ENCODE measurements at places on chromosomes 16 and 17.

DNA sequence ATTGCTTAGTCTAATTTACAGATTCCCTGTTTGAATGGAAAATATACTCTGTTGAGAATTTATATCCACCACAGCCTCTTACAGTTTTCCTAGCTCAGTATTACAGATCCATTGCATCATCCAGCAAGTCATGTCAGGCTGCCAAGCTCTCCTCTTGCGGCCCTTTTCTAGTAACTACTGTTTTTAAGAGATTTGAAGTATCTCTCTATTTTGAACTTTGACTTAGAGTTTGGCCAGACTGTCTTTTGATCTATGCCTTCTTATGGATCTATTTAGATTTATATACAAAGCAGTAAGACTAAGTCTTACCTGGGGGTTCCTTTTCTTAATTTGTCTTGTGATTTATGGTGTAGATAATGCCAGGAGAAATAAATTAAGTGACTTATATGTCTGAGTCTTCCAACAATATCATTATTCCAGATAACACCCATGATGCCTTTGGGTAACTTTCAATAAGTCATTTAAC lies 53.1 kb upstream of the ABCC11 start:
- DNase-seq = no peak

GRCh38 chr17:43628089-43628650 lies 33.6 kb downstream of the MEOX1 start:
- no peak for DNase-seq

DNA sequence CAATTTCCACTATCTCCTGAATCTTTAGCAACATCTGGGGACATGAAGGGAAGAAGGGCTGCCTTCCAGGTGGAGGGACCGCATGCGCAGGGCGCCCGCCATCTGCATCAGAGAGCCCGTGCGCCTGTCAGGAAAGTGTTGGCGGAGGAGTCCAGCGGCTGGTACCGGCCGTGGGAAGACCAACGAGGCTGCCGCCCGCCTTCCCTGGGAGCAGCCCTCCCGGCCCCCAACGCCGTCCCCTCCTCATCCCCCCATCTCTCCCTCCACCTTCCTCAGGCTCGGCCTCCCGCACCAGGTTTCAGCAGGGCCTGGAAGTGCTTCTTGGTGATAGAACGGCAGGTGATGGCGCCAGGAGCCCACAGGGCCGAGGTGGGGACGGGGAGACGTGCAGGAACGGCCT lies 8.8 kb downstream of the CLCN7 start:
- DNase-seq = no peak

DNA sequence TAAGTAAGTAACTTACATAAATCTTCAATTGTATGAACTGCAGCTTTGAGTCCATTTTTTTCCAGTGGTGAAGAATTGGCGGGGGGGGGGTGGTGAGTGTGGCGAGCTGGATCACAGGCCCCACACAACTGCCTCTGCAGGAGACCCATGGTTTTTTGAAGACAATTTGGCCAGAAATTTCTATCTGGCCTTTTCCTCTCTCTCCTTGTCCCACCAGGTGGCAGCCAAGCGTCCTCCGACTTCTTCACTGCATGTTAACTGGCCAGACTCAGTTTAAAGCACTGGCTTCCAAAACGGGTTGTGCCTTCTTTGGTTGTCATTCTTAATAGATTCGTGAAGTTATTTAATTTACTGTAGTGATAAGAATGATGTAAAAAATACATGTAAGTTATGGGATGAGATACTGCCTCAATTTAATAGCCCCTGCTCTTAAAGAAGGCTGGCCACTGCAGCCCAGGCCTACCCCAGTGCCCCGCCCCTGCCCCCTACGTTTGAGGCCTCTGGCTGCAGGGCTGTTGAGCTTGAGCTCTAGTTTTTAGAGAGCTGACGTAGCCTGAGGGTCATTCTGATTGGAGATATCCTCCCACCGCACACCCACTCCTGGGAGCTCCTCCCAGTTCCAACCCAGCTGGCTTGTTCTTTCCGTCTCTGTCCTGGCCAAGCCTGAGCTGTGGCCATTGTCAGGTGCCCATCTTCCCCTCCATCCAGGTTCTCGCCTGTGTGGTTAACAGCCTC lies 36.4 kb downstream of the AKAP1 start:
- DNase-seq = peak; percentile 44

GRCh38 chr17:2860883-2861282 lies 64.6 kb downstream of the RAP1GAP2 start:
- DNase-seq = no peak

DNA sequence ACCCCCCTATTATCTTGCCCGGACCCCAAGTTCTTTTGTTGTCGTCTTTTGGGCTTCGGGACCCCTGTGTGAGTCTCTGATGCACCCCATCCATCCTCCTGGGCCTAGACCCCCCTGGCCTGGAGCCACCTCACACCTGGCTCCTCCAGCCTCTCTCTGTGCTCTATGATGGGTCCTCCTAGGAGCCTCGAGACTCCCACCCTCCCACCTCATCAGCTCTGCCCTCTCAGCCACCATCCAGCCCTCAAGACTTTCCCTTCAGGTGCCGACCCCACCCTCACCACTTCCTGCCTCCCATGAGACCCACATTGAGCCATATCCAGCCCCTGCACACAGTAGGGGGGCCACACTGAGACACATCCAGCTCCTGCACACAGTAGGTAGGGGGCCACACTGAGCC lies 8.7 kb upstream of the ATP2A3 start:
- no peak for DNase-seq

DNA sequence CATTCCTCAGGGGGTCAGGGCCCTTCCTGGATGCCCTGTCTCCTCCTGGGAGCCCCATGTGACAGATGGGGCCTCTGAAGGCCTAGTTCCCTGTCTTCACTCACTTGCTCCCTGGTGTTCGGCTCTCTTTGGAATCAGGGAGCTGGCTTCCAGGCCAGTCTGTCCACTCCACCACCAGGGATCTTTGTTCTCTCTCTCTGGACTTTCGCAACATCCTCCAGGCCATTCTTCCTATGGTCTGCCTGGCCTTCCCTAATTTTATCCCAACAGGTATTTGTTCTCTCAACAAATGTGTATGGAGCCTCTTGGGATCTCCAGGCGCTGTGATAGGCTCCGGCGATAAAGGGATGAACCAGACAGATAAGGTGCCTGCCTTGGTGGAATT lies 286.4 kb downstream of the CPPED1 start:
- DNase-seq = no peak

- no peak for DNase-seq
These were observed 25.5 kb upstream of the TBX4 start for GRCh38 chr17:61426482-61427304.

DNA sequence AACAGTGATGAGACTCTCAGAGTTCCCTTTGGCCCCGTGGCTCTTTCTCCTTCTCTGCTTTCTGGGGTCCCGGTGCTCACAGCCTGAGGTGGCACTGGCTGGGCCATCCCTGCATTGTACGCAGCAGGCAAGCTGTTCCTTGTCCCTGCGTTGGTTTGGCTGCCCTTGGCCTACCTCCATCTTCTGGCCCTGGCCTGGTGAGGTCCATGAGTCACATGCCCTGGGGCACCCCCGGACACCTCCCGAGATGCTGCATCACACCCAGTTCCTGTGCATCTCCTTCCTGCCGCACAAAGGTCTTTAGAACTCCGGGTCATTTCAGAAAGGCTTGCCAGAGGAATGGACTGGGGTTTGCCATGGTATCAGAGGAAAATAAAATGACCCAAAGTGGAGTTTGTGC lies 9.5 kb downstream of the SULT1A2 start:
- no peak for DNase-seq

GRCh38 chr17:47225911-47226688 lies 17.0 kb downstream of the MYL4 start:
- DNase-seq = no peak

DNA sequence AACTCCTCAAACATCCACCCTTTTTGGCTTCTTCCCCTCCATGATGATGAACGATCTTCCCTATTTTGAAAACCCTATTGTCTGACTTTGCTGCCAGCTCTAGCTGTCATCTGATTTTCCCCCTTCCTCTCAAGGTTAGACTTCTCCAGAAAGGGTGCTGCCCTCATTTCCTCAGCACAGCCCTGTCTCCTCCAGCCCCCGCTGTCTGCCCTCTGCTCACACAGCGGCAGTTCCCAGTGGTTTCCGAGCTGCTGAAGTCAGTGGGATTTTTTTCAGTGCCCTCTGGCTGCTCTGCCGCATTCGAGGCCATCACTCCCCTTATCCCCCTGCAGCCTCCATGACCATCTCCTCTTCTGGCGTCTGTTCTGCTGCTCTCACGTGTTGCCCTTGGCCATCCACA lies 26.6 kb upstream of the C17orf107 start:
- DNase-seq = no peak

GRCh38 chr17:75270966-75271232 lies at the start of gene MIF4GD:
Gene MIF4GD, minus strand, starts transcription at chr17:75271231. Its CDS starts 1,036 bp downstream, at chr17:75270195.
- DNase-seq = no peak

- no peak for DNase-seq
These were observed 13.7 kb upstream of the NAGLU start for GRCh38 chr17:42522263-42522790.

DNA sequence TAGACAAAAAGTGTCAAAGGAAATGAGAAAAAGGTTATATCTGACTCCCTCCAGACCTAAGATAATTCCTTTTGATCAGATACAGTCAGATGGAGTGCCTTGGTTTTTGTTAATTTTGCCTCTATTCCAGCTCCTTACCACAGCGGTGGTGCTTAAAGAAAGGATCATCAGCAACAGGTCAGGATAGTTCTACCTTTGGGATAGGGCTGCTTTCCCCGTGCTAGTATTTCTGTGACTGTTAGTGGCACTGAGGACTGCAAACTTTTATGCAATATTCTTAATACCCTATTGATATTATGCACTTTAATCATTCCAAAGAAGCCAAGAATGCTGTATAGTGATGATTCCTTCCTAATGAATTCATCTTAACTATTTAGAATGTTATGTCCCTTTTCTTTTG lies 24.5 kb downstream of the NQO1 start:
- DNase-seq = no peak

DNA sequence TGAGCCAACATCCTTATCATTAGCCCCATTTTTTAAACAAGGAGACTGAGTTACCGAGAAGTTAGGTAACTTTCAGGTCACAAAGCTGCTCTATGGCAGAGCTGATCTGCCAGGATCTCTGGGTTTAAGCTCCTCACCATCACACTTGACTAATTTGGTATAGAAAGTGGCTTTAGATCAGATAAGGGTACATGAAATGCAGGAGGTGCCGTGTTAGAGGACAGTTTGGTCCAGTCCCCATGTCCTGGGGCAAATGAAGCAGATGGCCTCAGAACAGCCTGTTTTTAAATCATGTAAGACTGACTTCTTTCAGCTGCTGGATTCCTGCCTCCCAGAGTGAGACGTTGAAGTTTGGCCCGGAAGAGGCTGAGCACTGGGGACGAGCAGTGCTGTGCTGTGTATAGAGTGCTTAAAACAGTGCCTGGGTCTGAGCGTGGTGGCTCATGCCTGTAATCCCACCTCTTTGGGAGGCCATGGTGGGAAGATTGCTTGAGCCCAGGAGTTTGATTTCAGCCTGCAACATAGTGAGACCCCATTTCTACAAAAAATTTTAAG lies 187.0 kb upstream of the CACNG3 start:
- no peak for DNase-seq
